ENCODE measurements at places on chromosomes 16 and 17.

GRCh38 chr16:25606069-25606468 is 85.7 kb upstream of the HS3ST4 start:
- H3K36me3 ChIP-seq, result no peaks in the 10 kb centered on the region
- peaks cover 10% of the 10 kb centered on the region for H3K27me3 ChIP-seq
- H3K4me1 ChIP-seq, result no peaks in the 10 kb centered on the region

GRCh38 chr16:3036726-3037315 is at the start of gene BICDL2:
TSS of gene BICDL2 (minus strand) at chr16:3036944. CDS start at chr16:3035496, 1,448 bp downstream.
- H3K4me1 ChIP-seq, result peaks cover 10% of the 10 kb centered on the region
- no peak for DNase-seq
- no peaks in the 10 kb centered on the region for H3K36me3 ChIP-seq

DNA sequence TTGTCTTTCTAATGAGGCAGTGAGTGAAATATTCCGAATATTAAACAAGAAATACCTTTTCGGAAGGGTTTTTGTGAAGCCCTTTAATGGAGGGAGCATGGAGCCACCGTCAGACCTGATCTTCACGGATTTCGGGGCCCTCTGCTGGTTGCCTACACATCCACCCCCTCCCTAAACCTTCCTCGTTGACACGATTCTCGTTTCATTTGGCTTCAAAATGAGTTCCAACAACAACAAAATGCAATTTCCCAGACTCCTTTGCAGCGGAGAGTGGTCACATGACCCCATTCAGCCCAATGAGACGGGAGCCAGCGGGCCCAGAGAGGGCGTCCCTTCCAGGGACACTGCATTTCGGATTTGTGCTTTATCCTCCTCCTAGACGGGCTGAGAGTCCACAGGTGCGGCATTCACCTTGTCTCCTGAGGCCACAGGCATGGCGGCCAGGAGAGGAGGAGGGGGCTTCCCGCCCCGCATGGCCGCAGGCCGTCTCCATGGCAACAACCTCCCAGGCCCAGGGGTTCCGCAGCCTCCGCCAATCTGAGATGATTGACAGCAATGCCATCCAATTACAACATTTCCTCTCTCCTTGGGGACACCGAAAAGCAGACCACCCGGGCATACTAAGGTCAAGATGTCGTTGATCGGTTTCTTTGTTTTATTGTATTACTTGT is 259.8 kb downstream of the C16orf95 start:
- H3K4me3 ChIP-seq, result no peak overlapping the region
- H3K27ac ChIP-seq, result no peak overlapping the region
- H3K27me3 ChIP-seq, result peaks cover 30% of the 10 kb centered on the region

DNA sequence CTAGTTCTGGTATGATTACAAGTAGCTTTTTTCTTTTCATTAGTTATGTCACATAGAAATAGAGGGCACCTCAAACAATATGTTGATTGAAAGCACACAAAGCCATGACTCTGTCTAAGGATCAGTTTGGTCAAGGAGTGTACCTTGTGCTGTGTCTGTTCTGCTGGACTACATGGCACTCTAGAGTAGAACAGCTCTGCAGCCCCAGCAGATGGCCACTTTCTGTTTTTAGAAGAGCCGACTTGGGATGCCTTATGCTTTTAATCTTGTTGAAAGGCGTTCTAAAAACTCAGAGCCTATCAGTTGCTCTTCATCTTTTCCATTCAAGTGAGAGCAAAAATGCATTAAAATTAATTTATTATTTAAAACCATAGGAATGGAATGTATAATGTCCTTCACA is 49.3 kb upstream of the CA10 start:
- H3K4me3 ChIP-seq, result no peak overlapping the region
- H3K4me1 ChIP-seq, result no peaks in the 10 kb centered on the region
- DNase-seq, result no peak

GRCh38 chr17:77909236-77909635 is 49.3 kb upstream of the TNRC6C start:
- H3K4me3 ChIP-seq, result no peak overlapping the region
- no peaks in the 10 kb centered on the region for H3K4me1 ChIP-seq
- H3K27ac ChIP-seq, result peak overlapping the region; percentile 50
- no peaks in the 10 kb centered on the region for H3K36me3 ChIP-seq

- no peaks in the 10 kb centered on the region for H3K4me1 ChIP-seq
- no peak overlapping the region for H3K27ac ChIP-seq
- no peaks in the 10 kb centered on the region for H3K27me3 ChIP-seq
- H3K4me3 ChIP-seq, result no peak overlapping the region
- peaks cover 3% of the 10 kb centered on the region for H3K36me3 ChIP-seq
- DNase-seq, result no peak
Measured at GRCh38 chr16:53967572-53967971, 263.6 kb downstream of the FTO start.

DNA sequence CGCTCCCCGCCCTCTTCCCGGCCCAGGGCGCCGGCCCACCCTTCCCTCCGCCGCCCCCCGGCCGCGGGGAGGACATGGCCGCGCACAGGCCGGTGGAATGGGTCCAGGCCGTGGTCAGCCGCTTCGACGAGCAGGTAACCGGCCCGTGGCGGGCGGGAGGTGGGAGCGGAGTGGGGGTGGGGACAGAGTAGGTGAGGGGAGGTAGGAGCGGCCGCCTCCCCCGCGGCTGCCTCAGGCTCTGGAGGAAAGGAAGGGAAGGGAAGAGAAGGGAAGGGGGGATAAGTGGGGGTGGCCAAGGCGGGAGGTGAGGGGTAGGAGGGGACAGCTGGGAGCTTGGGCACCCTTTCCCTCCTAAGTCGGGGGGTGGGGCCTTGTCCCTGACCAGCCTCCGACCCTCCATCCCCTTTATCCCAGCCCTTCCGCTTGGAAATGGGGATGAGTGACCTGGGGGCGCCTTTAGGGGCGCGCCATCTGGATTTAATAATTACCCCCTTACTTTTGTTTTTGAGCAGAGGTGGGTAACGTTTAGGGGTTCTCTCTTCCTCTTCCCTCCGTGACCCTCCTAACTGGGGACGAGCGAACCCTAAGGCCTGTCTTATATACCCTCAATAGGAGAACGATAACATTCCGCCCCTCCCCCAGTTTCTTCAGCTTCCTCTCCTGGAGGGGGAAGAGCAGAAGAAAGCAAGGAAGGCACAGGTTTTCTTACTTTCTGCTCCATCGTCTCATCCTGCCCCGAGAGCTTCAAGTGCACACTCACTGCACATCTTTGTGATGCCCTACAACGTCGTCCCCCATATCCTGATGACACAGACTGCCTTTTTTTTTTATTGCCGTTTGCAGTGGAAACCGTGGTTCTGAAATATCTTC is 694 bp downstream of the NF1 start:
- peak overlapping the region; percentile 93 for H3K4me3 ChIP-seq
- H3K27me3 ChIP-seq, result no peaks in the 10 kb centered on the region
- H3K27ac ChIP-seq, result peak overlapping the region; percentile 83
- peak; percentile 26 for DNase-seq

DNA sequence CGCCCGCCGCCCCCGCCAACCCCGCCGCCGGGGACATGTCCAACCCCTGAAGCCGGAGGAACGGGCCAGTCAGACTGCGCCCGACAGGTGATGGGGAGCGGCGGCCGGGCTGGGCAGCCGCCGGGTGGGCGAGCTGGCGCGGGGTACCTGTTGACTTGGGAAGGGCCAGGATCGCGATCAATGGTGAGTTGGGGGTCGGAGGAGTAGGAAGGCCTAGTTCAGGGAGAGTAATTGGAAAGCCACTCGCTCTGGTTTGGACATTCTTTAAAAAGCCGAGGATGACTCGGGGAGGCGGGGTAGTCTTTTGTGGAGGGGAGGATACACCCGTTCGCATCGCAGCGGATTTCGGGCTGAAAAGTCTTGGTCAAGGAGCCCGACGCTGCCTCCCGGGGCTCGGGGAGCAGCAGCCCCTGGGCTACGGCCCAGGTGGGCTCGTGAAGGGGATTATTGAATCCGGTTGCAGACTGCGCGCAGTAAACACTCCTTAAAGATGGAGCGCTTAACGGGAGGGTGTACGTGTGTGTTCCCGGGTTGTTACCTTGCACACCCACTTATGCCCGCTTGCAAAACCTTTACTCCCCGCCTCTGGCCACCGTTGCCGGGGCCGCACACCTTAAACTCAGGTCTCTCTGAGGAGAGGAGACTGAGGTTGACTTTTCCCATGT is 123.8 kb downstream of the GOSR1 start:
- peak overlapping the region; percentile 77 for H3K27ac ChIP-seq
- H3K4me1 ChIP-seq, result peaks cover 24% of the 10 kb centered on the region
- H3K4me3 ChIP-seq, result peak overlapping the region; percentile 89
- no peaks in the 10 kb centered on the region for H3K36me3 ChIP-seq
- no peaks in the 10 kb centered on the region for H3K27me3 ChIP-seq
- peak; percentile 7 for DNase-seq

DNA sequence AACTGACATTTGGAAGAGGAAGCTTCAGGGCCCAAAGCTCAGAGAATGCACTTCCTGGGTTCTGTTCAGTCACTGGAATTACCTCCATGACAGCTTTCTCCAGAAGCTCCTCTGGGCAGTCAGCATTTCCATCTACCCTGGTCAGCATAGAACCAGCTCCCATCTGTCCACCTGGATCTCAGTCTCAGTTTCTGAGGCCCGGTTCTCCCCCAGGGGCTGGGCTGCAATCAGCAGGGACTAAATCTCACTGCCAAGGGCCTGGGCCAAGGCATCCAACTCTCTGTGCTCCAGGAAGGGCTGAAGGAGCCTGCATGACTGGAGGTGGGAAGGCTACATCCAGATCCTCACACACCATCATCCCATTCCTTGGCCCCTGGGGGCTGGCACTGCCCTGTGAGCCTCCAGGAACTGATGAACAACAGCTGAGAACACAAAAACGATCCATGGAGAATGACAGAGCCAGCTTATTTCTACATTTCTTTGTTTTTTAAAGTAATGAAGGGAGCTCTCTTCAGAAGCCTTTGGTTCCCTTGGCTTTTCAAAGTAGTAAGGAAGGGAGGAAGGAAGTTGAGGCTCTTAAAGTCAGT is 66.3 kb upstream of the MRTFB start:
- no peaks in the 10 kb centered on the region for H3K36me3 ChIP-seq
- H3K27me3 ChIP-seq, result peaks cover 47% of the 10 kb centered on the region
- H3K4me3 ChIP-seq, result no peak overlapping the region

GRCh38 chr16:83831456-83831987 is 23.7 kb downstream of the HSBP1 start:
- no peaks in the 10 kb centered on the region for H3K36me3 ChIP-seq
- DNase-seq, result no peak
- H3K27me3 ChIP-seq, result peaks cover 10% of the 10 kb centered on the region
- H3K27ac ChIP-seq, result no peak overlapping the region

GRCh38 chr17:53142890-53143289 is 679.8 kb upstream of the KIF2B start:
- no peaks in the 10 kb centered on the region for H3K27me3 ChIP-seq
- no peaks in the 10 kb centered on the region for H3K36me3 ChIP-seq
- H3K4me3 ChIP-seq, result no peak overlapping the region
- no peaks in the 10 kb centered on the region for H3K4me1 ChIP-seq
- H3K27ac ChIP-seq, result no peak overlapping the region

- no peak overlapping the region for H3K4me3 ChIP-seq
- no peaks in the 10 kb centered on the region for H3K27me3 ChIP-seq
- no peak for DNase-seq
- H3K36me3 ChIP-seq, result no peaks in the 10 kb centered on the region
Measured at GRCh38 chr16:56862776-56863175, 2.2 kb upstream of the SLC12A3 start.

DNA sequence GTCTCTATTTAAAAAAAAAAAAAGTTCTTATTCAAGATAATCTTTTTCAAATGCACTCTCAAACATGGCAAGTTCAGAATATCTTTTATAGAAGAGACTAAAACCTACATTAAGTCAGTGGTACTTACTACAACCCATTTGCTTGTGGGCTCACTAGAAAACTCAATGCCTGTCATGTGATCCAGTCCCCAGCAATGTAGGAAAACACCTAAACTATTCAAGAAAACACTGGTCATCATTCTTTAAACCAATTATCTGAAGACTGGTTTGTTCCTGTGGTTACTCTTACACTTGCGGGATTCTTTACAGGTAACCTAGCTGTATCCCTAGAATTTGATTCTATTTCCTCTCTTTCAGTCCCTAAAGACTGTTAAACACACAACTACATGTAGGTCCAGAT is 19.6 kb downstream of the MED13 start:
- H3K27ac ChIP-seq, result no peak overlapping the region
- peaks cover 29% of the 10 kb centered on the region for H3K4me1 ChIP-seq
- peaks cover 39% of the 10 kb centered on the region for H3K36me3 ChIP-seq

- peaks cover 20% of the 10 kb centered on the region for H3K4me1 ChIP-seq
- no peak for DNase-seq
- no peaks in the 10 kb centered on the region for H3K36me3 ChIP-seq
- H3K27me3 ChIP-seq, result no peaks in the 10 kb centered on the region
Measured at GRCh38 chr16:85733155-85733838, 17.6 kb downstream of the C16orf74 start.

GRCh38 chr16:56262148-56262547 is 70.9 kb downstream of the GNAO1 start:
- no peak overlapping the region for H3K27ac ChIP-seq
- H3K4me3 ChIP-seq, result no peak overlapping the region
- H3K36me3 ChIP-seq, result no peaks in the 10 kb centered on the region
- H3K27me3 ChIP-seq, result no peaks in the 10 kb centered on the region
- DNase-seq, result peak; percentile 12

DNA sequence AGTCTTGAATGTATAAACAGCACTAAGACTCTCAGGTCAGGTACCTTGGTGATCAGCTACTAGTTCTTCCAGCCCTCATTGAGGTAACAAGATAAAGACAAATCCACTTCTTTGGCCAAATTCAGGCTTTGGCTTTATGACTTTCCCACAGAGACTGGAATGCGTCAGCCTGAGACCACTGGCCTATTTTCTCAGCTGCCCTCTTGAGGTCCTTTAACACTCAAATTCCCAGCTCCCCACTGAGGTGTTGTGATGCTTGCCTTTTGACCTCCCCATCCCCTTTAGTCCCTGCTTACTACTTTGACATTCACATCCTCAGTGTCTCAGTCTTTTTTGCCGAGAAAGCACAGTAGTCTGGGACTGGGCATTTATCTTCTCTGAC is 10.6 kb downstream of the TNFAIP1 start:
- no peaks in the 10 kb centered on the region for H3K27me3 ChIP-seq
- no peak for DNase-seq

GRCh38 chr16:67301080-67301782 is 21.9 kb downstream of the PLEKHG4 start:
- H3K27ac ChIP-seq, result no peak overlapping the region
- no peak for DNase-seq
- H3K36me3 ChIP-seq, result no peaks in the 10 kb centered on the region
- H3K4me3 ChIP-seq, result no peak overlapping the region
- peaks cover 4% of the 10 kb centered on the region for H3K4me1 ChIP-seq
- no peaks in the 10 kb centered on the region for H3K27me3 ChIP-seq

DNA sequence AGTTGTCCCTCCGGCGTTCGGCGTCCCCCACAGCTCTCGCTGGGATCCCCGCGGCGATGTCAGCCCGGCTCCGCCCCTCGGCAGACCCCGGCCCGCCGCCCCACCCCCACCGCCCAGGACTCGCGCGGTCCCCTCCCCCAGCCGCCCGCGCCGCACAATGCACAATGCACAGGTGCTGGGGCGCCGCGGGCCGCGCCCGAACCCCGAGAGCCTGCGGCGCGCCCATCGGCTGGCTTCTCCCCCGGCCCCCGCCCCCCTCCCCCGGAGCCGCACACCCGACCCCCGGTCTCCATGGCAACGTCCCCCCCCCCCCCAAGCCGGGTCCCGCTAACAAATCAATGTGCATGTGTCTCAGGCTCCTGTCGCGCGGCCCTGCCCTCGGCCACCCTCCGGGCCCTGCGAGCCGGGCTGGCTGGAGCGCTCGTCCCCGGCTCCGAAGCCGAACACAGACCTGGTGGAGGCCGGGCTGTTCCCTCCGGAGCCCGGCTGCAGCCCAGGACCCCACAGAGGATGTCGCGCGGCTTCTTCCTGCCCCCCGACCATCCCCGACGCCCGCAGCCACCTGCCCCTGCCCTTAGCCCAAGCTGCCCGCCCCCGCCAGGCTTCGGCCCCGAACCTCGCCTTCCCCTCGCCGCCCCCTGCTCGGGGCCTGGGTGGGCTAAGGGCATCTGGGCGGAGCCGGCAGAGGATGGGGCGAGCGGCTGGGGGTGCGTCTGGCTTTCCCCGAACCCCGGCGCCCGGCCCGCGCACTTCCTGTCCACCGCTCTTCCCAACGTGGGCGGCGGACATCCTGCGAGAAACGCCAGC is 818 bp upstream of the CBX8 start:
- peak overlapping the region; percentile 81 for H3K4me3 ChIP-seq
- peaks cover 34% of the 10 kb centered on the region for H3K4me1 ChIP-seq
- H3K27ac ChIP-seq, result no peak overlapping the region
- no peaks in the 10 kb centered on the region for H3K36me3 ChIP-seq

Data from activated naive CD8-positive, alpha-beta T cell treated with anti-CD3 and anti-CD28 coated beads for 36 hours (primary cell).